ENCODE measurements at places on chromosomes 7 and 10. TPM values are rescaled to one million over a fixed set of nuclear protein-coding genes. Genes with fewer than 3 reads are reported as not detected.

DNA sequence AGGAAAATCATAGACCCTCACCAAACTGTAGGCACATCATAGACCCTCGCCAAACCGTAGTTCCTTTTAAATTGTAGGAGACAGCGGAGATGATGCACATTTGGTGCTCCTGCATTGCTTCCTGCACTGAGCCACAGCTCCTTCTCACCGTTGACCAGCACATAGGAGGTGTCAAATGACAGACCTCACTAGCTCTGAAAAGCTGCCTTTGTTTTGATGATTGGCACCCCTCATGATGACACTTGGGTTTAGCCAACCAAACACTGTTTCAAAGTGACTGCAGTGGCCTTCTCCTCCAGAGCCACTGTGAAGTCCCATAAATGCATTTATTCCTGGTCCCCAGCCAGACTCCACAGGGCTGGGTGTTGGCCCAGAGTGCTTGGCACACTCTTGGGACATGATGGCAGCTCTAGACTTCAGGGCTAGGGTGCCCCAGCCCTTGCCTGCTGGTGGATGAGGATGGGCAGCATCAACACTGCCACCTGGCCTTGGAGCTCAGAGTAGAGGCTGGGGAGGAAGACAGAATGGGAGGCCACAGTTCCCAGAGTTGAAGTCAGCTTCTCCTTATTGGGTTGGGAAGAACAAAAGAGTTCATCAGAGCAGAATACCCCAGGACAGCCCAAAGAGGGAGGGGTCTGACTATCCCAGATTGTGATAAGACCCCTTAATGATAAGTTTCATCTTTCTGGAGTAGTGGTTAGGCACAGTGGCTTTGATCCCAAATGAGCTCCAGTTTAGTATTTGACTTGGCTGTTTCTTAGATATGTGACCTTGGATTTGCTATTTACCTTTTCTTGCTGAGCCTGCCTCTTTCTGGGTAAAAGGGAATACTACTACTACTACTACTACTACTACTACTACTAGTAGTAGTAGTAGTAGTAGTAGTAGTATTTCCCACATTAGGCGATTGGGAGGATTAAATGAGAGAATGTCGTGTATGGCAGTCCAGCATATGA is 75.3 kb downstream of the MTPN start:
- H3K27me3 ChIP-seq = no peaks in the 10 kb centered on the region
- peak overlapping the region; percentile 48 for H3K27ac ChIP-seq
- DNase-seq = no peak
- H3K4me3 ChIP-seq = no peak overlapping the region
- no peaks in the 10 kb centered on the region for H3K36me3 ChIP-seq
- H3K4me1 ChIP-seq = no peaks in the 10 kb centered on the region

The LIPM gene
- polyA plus RNA-seq = not detected

The SEC61A2 gene
- polyA plus RNA-seq = 1.9 TPM

The FRMD4A gene
- 0.02 TPM for polyA plus RNA-seq

DNA sequence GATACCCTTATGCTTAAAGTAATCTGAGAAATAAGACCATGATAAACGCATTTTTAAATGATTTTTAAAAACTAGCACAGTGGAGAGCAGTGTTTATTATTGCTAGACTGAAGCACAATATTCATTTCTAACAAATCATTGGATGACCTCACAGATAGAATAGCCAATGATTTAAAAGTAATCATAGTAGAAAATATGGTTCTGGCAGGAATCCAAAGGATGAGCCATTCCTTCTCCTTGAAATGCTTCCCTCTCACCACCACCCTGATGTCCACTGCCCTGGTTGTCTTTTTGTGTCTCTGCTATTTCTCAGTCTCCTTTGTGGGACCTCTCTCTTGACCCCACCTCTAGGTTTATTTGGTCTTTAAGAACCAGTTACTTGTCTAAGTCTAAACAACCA is 64.9 kb downstream of the PRKG1 start:
- DNase-seq = no peak
- no peak overlapping the region for H3K4me3 ChIP-seq
- no peak overlapping the region for H3K27ac ChIP-seq
- no peaks in the 10 kb centered on the region for H3K4me1 ChIP-seq

The SPDYE8 gene
- polyA plus RNA-seq = not detected

GRCh38 chr7:23533238-23533604 is 1.4 kb upstream of the TRA2A start:
- H3K36me3 ChIP-seq = peaks cover 8% of the 10 kb centered on the region
- H3K4me1 ChIP-seq = peaks cover 37% of the 10 kb centered on the region
- DNase-seq = no peak
- peak overlapping the region; percentile 91 for H3K27ac ChIP-seq
- no peaks in the 10 kb centered on the region for H3K27me3 ChIP-seq

GRCh38 chr7:151131592-151132293 is 35.8 kb downstream of the GBX1 start:
- H3K36me3 ChIP-seq = peaks cover 43% of the 10 kb centered on the region
- H3K4me3 ChIP-seq = no peak overlapping the region
- no peaks in the 10 kb centered on the region for H3K4me1 ChIP-seq
- no peak for DNase-seq
- H3K27ac ChIP-seq = no peak overlapping the region
- peaks cover 1% of the 10 kb centered on the region for H3K27me3 ChIP-seq

GRCh38 chr10:91800756-91801155 is 2.5 kb downstream of the TNKS2 start:
- no peaks in the 10 kb centered on the region for H3K27me3 ChIP-seq
- peaks cover 5% of the 10 kb centered on the region for H3K36me3 ChIP-seq
- peaks cover 94% of the 10 kb centered on the region for H3K4me1 ChIP-seq
- peak overlapping the region; percentile 53 for H3K27ac ChIP-seq

The TRIM73 gene
- 1.7 TPM for polyA plus RNA-seq

The NPY4R gene
- polyA plus RNA-seq = not detected

The NACAD gene
- 0.06 TPM for polyA plus RNA-seq

DNA sequence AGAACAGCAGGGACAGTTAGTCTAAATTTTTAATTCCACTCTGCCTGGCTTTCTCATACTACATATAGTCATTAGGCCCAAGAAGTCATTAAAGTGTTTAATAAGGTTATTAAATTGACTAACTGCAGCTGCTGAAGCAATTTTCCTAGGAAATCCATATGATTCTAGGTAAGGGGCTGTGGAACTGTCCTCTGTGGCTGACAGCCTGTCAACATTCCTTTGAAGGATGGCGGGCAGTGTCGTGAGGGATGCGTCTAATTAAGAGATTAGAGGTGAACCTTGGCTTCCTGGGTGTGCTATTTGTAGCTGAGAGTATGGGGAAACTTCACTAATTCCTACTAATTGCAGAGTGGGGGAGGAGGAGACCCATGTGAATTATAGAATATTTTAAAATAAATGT is 64.6 kb downstream of the SNX10 start:
- no peaks in the 10 kb centered on the region for H3K36me3 ChIP-seq
- H3K27ac ChIP-seq = no peak overlapping the region
- no peak for DNase-seq
- no peaks in the 10 kb centered on the region for H3K27me3 ChIP-seq
- no peak overlapping the region for H3K4me3 ChIP-seq

The PLEKHS1 gene
- polyA plus RNA-seq = not detected

DNA sequence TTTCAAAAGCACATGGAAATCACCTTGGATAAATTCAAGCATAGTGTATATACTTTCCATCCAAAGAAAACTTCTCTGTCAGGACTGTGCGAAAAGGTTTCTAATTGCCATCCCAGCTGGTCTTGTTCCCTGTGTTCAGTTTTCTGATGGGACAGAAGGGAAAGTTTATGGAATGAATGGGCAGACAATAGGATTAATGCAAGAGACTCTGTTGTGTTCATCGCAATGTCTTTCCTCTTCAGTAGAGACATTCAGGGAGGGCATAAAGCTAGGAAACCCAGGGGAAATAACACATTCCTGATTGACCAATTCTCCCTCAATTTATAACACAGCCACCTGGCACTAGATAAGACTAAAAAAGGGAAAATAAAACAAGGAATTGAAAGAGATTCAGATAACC is 78.9 kb downstream of the CACNA2D1 start:
- no peaks in the 10 kb centered on the region for H3K27me3 ChIP-seq
- DNase-seq = no peak
- no peaks in the 10 kb centered on the region for H3K4me1 ChIP-seq
- no peak overlapping the region for H3K27ac ChIP-seq

DNA sequence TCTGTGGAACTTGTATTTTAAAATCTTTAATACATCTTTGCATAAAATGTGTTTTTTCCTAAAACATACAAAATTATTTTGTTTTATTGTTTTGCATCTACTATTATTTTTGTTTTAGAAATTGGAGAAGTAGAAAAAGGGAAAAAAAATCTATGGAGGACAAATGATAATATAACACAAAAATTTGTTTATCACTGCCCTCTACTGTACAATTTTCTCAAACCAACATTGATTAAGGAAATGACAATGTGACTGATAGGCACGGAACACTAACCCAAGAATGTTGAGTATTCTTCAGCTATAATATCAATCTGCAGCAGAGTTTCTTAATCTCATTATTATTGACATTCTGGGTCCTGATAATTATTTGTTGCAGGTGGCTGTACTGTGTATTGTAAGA is 9.5 kb upstream of the ING3 start:
- no peaks in the 10 kb centered on the region for H3K4me1 ChIP-seq
- DNase-seq = no peak

DNA sequence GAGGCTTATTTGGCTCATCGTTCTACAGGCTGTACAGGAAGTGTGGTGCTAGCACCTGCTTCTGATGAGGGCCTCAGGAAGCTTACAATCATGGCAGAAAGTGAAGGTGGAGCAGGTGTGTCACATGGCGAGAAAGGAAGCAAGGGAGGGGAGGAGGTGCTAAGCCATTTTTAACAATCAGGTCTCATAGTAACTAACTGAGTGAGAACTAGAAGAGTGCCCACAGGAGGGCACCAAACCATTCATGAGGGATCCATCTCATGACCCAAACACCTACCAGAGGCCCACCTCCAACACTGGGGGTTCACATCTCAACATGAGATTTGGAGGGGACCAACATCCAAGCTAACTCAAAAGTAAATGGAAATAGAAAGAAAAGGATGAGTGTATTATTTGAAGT is 78.1 kb downstream of the CXCL12 start:
- H3K36me3 ChIP-seq = no peaks in the 10 kb centered on the region
- peak overlapping the region; percentile 9 for H3K27ac ChIP-seq
- H3K4me3 ChIP-seq = no peak overlapping the region
- peaks cover 5% of the 10 kb centered on the region for H3K27me3 ChIP-seq
- peaks cover 7% of the 10 kb centered on the region for H3K4me1 ChIP-seq
- DNase-seq = no peak

The FAM25A gene
- not detected for polyA plus RNA-seq

The FXYD4 gene
- not detected for polyA plus RNA-seq

GRCh38 chr7:1466524-1467271 is 7.4 kb upstream of the MICALL2 start:
- H3K4me3 ChIP-seq = no peak overlapping the region
- peaks cover 10% of the 10 kb centered on the region for H3K4me1 ChIP-seq
- H3K27me3 ChIP-seq = no peaks in the 10 kb centered on the region
- no peak for DNase-seq
- no peaks in the 10 kb centered on the region for H3K36me3 ChIP-seq
- no peak overlapping the region for H3K27ac ChIP-seq

DNA sequence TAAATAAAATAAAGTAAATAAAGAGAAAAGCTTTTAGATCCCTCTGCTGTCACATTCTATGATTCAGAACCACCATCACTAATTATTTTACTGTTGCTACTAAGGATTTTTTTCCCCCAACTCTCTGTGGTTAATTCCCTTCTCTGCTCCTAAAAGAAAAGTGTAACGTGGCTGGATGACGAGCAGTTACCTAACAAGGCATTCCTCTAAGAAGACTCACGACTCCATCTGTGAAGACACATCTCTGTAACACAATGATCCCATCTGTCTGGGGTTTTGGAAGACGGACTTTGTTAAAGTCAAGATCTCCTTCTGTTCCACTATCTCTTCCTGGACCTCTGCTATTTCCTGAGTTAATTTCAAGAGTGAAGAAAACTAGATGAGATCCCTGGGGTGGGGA is 179.9 kb downstream of the SFMBT2 start:
- H3K27me3 ChIP-seq = no peaks in the 10 kb centered on the region
- H3K4me1 ChIP-seq = peaks cover 3% of the 10 kb centered on the region
- DNase-seq = no peak
- peaks cover 78% of the 10 kb centered on the region for H3K36me3 ChIP-seq
- H3K4me3 ChIP-seq = no peak overlapping the region

DNA sequence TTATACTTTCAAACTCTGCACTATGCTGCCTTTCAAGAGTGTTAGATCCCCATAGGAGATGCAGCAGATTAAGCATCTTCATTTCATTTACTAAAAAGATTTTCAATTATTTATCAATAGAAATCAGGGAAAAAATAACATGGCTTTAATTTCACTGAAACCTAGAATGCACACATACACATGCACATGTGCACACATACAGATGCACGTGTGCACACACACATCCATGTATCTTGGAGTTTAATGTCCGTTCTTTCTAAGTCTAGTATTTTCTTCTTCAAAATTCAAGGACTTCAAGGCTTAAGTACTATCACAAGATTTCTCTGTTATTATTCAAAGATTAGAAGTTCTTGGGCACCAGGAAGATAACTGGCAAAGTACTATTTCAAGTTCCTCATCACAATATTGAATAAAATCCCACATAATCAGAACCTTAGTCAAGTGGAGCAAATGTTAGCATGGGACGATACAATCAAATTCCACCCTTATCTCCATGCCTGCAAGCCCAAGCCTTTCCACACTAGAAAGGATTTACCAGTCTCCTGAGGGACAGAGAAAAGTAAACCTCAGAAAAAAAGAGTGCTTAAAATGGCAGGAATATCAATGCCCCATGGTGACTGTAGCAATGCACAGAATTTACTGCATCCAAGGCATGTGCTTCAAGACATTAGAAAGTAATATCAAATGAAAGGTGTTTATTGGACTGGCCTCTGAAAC is 494.4 kb downstream of the XPNPEP1 start:
- H3K4me3 ChIP-seq = no peak overlapping the region
- H3K36me3 ChIP-seq = no peaks in the 10 kb centered on the region

- no peak overlapping the region for H3K4me3 ChIP-seq
- peaks cover 10% of the 10 kb centered on the region for H3K27me3 ChIP-seq
Observed at GRCh38 chr10:95122736-95123135, 53.4 kb upstream of the CYP2C8 start.

The OR2A7 gene
- 0.23 TPM for polyA plus RNA-seq

DNA sequence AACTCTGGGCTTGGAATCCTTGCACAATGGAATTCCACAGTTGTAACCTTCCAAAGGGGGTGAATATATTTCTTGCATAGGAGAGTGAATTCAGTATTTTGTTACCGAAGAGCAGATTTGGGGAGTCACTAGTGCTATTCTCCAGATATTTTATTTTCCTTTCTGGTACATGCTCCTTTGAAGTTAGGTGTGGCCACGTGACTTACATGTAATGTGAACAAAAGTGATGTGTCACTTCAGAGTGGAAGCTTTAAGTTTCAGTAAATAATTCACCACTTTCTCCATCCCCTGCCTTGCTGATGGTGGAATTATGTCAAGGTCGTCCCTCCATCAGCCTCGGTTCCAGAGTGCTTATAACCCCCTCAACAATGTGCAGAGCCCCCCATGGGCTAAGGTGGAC is 25.3 kb downstream of the ASNS start:
- H3K4me3 ChIP-seq = no peak overlapping the region
- no peak overlapping the region for H3K27ac ChIP-seq
- H3K4me1 ChIP-seq = no peaks in the 10 kb centered on the region
- no peak for DNase-seq
- no peaks in the 10 kb centered on the region for H3K27me3 ChIP-seq
- peaks cover 15% of the 10 kb centered on the region for H3K36me3 ChIP-seq
